ENCODE measurements at places on chromosomes 3 and 15.
A peak's percentile ranks its signal among the peaks of the same experiment; 100 is the strongest.

DNA sequence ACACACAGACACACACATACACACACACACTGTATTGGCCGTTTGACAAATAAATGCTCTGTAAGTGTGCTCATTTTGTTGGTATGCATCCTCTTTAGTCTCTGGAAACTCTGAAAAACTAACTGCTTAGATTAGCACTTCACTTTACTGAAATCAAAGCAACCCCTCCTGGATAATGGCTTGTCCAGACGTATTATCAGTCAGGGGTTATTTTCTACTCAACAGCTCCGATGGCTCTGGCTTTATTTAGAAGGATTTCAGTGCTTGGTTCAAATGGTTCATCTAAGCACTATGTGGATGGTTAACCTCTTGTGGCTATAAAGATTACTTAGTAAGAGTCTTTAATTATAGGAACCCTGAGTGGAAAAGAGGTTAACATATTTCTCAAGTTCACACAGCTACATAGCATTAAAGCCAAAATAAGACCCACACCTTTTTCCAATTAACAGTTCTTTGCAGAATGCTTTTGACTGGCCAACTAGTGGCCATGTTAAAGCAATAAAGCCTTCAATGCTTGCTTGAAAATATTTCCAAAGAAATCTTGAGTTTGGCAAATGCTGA, 516.1 kb upstream of the NAALADL2 start:
- no peak for DNase-seq

- no peak for DNase-seq
Measured at GRCh38 chr3:171838218-171838720, 4.9 kb upstream of the TMEM212 start.

DNA sequence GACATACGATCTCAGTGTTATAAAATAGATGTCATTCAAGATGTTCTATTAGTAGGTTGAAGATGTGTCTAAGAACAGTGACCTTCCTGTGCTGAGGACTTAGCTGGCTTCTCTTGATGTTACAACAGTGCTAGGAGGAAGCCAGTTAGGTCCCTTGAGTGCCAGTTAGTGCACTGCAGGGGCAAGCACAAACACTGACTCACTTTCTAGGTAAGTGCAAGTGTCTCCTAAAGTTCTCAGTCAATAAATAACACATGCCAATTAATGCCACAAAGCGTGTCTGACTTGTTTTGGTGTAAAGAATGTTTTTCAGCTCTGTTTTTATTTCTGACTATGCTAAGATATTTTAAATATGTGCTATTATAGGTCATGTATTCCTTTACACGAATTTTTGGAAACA, 211.8 kb downstream of the NAALADL2 start:
- DNase-seq: no peak

DNA sequence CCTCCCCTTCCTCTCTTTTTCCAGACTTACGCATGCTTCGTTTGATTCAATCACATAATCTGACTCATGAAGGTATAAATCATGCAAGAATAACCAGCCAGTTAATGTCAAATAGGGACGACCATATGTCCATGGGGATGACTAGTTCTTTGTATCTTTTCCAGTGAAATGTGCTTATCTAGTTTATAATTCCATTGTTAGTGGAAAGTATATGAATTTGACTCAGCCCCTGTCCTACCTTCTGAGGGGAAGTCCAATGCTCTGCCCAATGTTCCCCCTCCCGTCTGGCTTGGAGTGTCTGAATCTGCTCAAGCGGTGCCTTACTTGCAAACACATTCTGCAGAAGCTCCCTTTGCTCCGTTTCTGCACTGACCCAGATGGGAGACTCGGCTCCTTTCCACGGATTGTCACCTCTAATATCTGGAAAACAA, 55.0 kb upstream of the EPHB3 start:
- DNase-seq: no peak

DNA sequence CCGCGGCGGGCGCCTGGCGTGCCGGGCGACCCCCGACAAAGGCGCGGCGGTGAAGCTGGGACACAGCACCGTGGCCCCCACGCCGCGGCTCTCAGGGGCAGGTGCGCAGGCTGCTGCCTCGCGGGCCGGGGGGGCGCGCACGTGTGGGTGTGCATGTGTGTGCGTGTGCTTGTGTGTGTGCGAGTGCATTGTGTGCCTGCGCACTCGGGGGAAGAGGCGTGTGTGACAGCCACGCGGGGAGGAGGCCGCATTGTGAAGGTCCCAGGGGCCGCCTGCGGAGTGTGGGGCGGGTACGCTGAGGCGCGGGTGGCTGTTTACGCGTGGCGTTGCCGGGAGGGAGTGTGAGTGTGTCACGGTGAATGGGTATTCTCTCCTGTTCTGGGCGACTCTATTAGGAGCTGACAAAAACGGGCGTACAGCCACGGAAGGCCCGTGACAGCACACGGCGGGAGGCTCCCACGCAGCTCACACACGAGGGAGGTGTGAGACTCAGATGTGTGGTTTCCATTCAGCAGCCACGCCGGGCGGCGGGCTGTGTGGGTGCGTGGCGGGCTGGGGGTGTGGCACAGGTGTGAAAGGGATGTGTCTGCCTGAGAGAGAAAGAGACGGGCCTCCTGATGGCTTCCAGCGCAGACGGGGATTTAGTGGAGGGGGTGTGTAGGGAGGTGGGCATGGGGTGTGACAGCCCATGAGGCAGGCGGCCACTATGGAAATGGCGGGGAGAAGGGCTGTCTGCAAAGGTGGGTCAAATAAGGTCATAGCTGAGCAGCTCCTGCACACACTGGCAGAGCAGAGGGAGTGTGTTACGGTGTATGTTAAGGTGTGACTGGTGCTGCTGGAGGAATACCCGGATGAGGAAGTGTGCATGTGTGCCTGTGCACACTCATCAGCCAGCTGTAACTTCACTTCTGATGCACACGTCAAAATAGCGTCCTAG, 750 bp downstream of the PODXL2 start:
- DNase-seq: no peak

DNA sequence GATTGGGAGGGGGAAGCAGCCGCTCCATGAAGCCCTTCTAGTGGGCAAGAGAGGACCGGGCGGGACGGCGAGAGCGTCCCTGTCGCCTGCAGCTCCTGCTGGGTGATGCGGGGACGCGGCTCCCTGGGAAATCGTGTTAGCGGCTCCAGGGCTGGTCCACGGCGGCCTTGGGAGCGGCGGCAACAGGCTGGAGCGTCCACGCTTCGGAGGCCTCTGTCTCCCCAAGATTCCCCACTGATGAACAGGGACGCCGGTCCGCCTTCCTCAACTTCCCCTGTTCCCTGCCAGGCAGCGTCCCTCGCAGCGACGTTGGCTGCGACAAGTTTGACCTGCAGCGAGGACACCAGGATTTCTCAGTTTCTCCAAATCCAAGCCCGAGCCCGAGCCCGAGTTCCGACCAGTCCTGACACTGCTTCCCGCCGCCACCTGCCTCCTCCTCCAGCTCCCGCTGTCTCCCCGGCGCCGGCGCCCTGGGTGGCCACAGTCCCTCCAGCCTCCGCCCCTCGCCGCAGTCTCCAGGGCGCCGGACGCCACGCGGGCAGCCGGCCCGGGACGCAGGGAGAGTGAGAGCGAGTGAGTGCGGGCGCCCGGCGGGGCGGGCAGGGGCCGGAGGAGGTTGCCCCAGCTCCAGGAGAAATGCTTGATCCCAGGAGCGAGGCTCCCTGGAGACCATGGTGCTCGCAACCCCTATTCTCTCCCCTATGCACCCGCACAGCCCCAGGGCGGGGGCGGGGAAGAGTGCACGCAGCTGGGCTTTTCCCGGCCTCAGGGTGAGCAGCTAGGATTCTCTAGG, 78.1 kb upstream of the RNF7 start:
- DNase-seq: no peak

DNA sequence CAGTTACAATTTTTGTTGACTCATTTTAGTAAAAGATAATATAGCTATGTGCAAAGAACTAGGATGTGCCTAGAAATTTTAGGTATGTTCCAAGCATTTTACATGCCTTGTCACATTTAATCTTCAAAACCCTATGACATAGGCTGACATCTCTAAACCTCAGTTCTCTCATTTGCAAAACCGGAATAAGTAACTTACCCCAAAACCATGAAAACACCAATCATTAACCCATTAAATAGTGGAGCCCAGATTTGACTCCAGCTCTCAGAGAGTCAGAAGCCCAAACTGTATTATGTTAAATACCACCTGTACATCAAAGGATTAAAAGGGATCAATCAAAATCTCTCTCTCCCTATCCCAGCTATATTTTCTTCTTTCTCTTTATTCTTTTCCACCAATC, 36.6 kb downstream of the GSK3B start:
- no peak for DNase-seq

DNA sequence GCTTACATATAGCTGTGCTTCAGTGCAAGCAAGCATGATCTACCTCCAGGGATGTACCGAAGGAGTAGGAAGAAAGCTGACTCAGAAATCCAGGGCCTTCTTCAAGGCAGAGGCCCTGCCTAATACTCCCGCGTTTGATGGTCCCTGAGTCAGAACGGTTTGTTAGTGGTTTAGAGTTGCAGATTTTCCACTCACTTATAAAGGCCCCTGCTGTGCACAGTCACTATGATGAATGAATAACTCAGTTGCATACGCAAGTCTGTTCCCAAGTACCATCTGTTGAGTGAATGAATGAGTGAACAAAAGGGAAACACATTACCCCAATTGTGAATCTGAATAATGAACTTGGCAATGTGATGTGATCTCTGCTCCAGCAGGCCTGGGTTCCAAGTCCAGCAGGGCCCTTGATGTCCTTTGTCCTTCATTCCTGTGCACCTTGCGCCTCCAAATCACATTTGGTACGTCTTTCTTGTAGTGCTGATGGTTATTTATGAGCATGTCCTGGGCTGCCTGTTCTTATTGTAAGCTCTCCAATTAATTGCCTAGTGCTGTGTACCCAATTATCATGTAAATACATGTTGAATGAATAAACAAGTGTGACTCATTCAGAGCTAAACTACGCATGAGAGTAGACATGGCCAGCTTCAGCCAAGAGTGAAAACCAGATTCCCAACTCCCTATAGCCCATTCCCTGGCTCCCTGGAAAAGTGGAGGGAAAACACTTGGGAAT, 85.3 kb upstream of the LIMD1 start:
- peak; percentile 29 for DNase-seq

GRCh38 chr3:45311953-45312801, 76.2 kb upstream of the LARS2 start:
- no peak for DNase-seq

- no peak for DNase-seq
Measured at GRCh38 chr3:119547227-119547626, 12.2 kb downstream of the CD80 start.

GRCh38 chr15:69853544-69853951, 244.2 kb downstream of the TLE3 start:
- DNase-seq: no peak

- no peak for DNase-seq
Measured at GRCh38 chr15:68305420-68305871, 27.9 kb downstream of the FEM1B start.

DNA sequence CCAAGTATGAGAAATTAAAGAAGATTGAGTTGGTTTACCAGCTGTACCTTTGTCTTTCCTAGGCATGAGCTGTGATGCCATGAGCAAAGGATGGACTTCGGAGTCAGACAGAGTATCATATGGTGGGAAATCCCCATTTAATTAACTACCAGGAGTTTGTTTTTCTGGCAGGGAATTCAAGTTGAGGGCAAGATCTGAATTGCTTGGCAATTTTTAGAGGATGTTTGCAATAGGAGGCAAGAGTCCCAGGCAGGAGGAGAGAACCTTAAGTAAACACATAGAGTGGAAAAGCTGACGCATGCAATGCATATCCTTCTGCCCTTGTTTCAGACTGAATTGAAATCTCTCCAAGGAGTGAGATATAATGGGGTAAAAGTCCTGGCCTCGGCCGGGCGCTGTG, 569.7 kb upstream of the MDFIC2 start:
- DNase-seq: no peak

DNA sequence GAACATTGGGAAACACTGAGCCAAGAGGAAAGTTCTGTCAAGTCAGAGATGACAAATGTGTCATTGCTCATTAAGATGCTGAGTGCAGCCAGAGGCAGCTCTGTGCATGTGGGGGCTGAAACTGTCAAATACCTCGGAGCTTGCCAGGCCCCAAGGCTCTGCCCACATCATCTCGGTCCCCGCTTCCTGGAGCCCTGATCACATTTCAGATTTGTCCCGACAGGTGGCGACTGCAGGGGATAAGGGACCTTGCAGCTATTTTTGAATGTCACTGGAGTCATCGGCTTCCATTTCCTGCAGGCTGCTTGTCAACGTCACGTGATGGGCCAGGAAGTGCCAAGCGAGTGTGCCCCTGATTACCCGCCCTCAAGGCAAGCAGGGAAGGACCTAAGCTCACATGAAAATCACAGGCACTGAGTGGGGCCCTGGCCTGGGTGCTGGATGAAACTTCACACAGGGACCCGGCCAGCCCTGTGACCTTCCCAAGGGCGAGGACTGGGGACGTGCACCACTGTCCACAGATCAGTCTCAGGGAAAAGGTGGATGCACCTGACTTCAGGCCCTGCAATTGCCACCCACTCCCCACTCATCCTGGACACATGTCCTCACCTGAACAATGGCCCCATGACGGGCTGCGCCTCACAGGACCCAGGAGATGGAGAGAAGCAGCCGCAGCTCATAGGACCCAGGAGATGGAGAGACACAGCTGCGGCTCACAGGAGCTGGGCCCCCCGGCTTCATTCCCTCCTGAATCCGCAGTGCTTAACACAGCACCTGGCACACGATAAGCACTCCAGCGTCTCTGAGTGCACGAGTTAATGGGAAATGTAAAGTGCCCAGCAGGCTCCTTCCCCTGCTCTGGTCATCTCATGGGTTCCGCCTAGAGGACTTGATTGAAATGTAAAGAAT, 73.4 kb downstream of the NUP210 start:
- DNase-seq: peak; percentile 51

DNA sequence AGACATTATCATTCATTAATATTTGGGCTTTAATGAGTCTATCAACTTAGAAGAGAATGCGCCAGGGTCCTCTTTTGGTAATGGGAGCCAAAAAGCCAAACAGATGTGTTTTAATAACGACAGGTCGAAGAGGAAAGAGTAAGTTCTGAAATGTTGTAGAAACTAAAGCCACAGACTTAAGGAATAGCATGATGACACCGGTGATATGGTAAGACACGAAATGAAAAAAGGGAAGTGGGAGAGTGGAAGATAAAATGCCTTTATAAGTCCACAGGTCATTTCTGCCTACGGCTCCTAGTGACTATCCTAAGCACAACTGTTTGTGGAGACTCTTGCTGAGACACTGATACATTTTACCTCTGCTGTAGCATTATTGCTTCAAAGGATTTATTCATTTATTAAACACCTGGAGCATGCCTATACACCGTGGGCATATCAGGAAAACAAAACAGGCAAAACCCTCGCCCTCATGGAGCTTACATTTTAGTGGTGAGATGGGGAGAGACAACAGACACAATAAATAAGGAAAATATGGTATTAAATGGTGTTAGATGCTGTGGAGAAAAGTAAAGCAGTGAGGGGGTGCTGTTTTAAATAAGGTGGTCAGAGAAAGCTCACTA, 11.7 kb upstream of the CD47 start:
- no peak for DNase-seq

DNA sequence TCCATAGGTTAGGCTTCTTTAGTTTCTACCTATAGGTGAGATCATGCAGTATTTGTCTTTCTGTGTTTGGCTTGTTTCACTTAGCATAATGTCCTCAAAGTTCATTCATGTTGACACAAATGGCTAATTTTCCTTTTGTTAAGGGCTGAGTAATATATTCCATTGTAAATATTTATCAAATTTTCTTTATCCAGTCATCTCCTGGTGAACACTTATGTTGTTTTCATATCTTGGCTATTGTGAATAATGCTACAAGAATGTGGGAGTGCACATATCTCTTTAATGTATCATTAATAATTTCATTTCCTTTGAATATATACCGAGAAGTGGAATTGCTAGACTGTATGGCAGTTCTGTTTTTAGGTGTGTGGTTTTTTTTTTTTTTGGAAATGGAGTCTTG, 250.9 kb upstream of the SEMA6D start:
- DNase-seq: no peak
